KBM-7 (cell line): ENCODE measurements at places on chromosomes 7 and 10.

- DNase-seq, result peak; percentile 86
Measured at GRCh38 chr7:106462365-106462859, 177.6 kb upstream of the NAMPT start.

DNA sequence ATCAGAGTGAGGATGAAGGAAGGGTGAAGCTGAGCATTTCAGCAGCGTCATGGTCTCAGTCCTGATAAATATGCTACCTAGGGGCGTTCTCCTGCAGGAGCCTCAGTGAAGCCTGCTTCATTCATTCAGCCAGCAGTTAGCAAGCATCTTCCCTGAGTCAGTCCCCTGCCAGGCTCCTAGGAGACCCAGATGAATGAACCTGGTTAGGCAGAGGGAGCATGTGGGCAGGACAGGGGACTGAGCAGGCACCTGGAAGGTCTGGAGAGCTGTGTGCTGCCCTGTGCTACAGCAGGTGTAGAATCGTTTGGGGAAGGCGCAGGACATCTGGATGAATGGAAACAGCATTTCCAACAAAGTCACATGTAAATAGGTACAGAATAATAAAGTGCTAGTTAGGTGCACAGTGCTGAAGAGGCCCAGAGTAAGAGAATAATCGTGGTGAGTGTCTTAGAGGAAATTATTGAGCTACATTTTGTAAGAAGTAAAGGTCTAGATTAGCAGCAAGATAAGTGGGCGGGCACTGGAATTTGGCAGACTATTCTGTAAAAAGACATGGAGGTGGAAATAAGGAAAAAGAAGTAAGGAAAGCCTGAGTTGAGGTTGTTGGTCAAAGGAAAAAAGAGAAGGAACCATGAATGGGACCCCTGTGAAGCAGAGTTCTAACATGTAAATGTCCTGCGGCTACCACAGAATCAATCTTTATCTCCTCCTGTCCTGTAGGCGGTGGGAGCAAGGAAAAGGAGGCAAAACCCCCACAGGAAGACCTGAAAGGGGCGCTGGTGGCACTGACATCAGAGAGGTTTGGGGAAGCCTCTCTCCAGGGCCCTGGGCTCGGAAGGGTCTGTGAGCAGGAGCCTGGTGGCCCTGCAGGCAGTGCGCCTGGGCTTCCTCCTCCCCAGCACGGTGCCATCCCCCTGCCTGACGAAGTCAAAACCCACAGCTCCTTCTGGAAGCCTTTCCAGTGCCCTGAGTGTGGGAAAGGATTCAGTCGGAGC is 12.0 kb downstream of the ZSCAN25 start:
- DNase-seq, result no peak

DNA sequence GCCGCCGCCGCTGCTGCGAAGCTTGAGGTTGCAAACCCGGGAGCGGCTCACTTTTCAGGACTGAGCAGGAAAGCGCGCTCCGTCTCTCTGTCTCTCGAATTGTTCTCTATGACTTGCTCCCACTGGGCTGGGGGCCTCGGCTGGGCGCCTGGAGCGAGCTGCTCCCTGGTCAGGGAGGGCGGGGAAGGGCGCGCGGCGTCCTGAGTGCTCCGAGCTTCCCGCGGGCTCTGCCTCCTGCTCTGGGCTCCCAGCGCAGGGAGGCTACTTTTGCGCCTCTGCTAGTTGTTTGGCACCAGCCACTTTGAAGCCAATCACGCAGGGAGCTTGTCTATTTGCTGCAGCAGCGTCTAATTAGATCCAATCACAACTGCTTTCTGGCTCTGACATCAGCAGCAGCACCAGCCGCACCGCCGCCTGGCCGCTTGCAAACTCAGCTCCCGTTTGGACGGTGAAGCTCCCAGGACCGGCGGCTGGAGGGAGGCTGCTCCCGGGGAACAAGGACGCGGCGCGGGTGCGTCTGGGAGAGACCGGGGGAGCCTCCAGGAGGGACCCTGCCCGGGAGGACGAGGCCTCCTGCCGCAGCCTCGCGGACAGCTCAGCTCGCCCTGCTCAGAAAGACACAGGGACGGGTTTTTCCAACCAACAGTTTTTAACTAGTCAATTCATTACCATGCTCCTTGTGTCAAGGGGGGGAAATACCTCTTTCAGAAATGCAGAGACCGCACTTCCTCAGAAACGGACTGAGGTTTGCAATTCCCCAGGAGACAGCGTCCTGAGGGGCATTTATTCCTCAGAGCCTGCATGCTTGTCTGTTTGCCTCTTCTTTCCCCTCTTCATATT is at the start of gene ADARB2:
ADARB2 (minus strand) TSS at position 304 of the 840 bp plus-strand sequence.
- no peak for DNase-seq

DNA sequence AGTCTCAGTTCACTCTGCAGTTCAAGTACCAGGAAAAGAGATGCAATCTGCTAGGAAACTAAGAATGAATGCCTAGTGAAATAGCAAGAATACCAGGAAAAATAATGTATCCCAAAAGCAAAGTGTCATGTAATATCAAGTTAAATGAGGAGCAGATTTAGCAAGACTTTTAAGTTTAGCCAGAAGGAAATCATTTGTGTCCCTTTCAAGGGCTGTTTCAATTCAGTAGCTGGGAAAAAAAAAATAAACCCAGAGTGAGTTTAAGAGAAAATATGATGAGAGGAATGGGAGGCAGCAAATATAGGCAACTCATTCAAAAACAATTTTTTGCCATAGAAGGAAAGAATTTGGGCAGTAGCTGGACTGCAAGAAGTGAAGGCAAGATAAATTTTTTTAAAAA is 135.8 kb downstream of the DGKB start:
- DNase-seq, result no peak

DNA sequence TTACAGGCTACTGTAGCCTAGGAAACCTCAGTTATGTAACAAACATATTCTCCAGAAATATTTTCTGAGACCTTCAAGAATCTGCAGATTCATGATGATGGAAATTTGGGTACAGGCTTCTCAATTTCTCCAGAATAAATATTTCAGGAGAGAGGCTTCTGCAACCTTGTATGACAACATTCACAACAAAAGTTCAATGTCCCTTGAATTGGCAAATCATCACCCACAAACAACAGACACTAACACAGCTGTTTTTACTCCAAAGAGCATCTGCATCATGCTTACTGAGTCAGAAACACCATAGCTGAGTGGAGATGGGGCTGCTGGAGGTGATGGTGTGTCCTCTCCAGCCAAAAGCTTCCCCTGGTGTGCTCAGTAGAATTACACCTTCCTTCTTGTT is 9.3 kb upstream of the COBL start:
- DNase-seq, result no peak

DNA sequence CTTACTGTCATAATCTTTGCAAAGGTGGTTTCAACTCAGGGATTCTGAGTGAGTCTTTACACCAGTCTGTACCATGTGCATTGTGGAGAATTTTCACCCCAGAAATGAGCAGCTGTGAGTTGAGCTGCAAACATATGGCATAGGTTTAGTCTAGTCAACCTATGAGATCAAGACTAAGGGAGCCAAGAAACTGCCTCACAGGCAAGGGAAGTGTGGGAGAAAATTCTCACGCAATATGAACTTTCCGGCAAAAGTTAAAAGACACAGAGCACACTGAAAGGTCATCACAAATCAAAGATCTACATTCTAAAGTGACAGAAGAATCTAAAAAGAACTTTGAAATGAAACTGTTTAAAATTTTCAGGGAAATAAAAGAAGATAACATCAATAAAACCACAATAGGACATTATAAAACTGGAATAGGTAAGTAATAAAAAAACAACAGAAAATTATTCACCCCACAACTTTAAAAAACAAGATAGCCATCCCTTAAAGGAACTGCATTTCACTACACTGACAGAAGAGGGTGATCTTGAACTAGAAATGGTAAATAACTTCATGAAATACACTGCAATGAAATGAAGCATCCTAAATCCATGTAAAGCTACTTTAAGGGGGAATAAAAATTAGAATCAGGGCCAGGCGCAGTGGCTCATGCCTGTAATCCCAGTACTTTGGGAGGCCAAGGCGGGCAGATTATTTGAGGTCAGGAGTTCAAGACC is 63.5 kb downstream of the LGI1 start:
- peak; percentile 40 for DNase-seq

DNA sequence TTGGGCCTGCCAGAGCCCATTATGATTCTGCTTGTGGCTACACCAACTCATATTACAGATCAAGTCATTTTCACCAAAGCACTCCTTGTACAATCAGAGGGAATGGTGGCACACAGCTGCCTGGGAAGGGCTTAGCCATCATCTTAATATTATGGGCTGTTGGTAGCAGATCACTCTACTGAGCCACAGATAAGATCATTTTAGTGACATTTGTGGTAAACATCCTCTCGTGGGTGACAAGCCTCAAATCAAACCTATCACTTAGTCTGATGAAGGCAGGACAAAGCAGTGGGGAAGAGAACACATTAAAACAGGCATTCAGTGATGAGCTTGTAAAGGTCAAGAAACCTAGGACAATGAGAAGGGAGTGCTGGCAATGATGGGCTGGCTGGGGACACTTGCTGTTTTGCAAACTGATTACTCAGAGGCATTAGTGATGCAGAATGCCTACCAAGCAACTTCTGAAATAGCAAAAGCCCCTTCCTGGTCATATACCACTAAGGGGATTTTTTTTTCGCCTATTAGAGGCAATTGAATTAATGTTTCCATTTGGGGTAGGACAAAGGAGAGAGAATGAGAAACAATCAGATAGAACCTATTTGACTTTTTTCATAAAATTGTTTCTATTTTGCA is 137.5 kb upstream of the WDR11 start:
- DNase-seq, result no peak

GRCh38 chr7:149023662-149024061 is 4.6 kb downstream of the PDIA4 start:
- no peak for DNase-seq

GRCh38 chr10:133286366-133286765 is 9.7 kb upstream of the ADAM8 start:
- no peak for DNase-seq

DNA sequence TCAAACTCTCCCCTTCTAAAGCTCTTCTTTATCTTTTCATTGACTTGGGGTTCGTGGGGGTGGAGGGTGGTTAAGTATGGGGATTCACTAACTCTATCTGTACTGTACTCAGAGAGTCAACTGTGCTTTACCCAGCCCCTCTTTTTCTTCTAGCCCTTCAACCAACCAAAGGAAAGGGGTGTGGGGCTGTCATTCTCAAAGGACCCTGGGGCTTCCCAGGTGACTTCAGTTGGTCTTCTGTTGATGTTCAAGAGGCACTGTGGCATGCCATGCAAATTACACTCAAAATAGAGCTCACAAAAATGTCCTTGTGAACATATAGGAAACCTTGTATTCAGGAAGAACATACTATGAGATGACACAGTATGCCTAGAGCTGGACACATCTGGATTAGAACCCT is 16.9 kb upstream of the RHOBTB1 start:
- DNase-seq, result no peak

DNA sequence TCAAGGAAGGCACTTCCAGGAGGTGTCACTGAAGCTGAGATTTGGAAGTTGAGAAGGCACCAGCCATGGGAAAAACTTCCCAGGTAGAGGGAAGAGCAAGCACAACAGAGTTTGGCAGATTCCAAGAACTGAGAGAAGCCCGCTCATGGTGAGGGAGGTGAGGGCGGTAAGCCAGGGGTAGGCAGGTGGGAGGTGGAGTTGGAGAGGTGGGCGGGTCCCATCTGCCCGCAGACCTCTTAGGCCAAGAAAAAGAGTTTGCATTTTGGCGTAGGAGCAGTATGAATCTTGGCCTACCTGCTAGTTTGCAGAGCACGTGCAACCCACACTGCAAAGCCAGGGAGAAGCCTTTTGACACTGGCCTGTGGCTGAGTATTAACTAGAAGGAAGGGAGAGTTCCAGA is 18.8 kb downstream of the FRMPD2 start:
- no peak for DNase-seq

DNA sequence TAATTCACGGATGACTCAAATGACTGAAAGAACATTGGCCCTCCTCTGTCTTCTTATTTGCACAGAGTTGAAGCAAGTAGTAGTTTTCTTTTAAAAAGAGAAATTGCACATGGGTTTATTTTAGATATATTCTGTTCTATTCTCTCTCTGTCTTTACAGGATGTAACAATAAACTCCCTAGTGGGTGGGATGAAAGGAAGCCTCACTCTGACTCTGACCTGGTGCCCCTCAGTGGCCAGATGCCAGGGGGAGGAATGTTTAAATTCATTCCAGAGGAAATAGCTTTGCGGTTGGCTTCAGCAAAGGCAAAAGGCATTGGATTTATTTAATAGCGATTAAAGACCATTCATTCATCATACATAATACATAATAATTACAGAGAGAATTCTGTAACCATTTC is 156.4 kb upstream of the MTPN start:
- no peak for DNase-seq

DNA sequence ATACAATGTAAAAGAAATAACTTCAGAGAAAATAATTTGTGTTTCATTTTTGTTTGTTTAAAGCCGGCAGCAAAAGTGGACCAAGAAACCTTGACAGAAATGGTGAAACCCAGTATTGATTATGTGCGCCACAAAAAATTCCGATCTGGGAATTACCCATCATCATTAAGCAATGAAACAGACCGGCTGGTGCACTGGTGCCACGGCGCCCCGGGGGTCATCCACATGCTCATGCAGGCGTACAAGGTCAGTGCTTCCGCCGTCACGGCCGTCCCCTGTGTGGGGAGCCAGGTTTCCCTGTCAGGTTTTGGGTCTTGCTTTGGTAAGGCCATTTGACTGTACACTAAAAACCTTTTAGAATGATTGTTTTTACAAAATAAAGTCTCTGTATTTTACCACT is 46.7 kb downstream of the LANCL2 start:
- DNase-seq, result no peak

DNA sequence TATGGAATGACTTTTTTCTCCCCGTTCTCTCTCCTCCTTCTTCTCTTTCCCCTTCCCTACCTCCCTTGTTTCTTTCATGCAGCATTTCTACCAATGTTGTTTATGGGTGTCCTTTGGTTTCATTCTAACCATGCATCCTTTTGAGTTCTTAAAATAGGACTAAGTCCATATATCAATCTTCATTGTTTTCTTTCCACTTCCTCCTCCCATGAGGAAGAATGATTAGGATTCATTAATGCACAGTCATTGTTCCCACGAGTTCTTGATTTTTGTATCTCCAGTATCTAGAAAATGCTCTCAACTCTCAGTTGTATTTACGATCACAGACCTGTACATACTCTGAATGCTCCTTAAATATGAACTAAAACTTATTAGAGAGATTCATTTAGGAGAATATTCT is 153.3 kb downstream of the LRRC4 start:
- no peak for DNase-seq

DNA sequence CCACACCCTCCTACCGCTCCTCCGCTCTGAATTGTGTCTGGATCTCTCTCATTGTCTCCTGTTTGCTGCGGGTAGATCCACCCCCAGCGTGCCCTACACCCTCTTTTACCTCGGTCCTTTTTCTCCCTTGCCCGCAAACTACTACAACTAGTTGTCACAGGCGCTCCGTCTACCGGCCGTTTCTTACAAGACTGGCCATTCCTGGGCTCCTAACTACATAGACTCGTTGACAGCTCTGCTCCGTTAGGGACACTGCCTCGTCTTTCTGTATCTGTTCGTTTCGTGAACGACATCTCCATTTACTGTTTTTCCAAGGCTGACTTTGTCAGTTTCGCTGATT is 786 bp downstream of the TAF3 start:
- peak; percentile 56 for DNase-seq
